ENCODE measurements at places on chromosomes 7 and 10.

DNA sequence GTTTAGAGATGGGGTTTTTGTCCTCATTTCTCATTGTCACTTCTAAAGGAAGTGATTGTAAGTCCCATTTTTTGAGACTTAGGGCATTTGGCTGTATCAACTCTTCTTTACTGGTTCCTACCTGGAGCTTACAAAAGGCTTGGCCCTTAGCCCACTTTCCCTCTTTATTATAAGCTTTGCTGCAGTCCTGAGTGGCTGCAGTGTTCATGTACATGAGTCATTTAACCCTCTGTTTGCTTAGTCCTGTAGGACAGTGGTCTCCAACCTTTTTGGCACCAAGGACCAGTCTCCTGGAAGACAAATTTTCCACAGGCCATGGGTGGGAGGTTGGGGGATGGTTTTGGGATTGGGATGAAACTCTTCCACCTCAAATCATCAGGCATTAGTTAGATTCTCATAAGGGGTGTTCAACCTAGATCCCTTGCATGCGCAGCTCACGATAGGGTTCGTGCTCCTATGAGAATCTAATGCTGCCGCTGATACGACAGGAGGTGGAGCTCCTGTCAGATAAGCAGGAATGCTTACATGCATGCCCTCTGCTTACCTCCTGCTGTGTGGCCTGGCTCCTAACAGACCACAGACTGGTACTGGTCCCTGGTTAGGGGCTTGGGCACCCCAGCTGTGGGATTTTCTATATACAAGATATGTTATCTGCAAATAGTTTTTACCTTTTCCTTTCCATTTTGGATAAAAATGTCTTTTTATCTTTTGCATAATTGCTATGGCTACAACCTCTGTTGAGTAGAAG, 99.7 kb downstream of the CCSER2 start:
- DNase-seq: no peak

DNA sequence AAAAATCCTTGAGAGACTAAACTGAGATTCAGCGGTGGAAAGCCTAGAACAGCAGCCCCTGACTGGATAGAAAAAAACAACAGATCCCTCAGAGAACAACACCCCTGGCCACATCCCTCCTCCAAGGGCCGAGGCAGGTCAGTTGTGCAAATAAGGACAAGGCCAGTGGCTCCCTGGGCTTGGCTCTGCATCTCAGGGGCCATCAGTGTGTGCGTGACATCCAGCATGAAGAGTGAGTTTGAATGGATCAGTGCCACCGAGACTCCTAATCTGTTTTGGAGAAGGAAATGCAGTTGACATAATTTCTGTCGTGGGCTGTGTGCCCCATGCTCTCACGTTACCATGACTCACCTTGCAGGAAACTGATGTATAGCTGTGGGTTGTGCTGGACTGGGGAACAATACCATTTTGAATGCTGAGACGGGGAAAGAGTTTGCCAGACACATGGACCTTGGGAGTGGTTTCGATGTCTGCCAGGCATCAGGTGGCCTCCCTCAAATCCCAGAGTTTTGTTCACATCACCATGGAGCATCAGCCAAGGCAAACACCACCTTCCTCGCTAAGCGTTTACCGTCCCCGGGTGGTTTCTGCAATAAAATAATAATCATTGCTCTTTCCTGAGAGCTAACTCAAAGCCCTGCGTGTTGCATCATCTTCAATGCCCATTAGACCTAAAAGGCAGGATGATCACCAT, 153.2 kb upstream of the FZD8 start:
- DNase-seq: no peak

GRCh38 chr10:120513307-120513796, 56.3 kb downstream of the PLPP4 start:
- DNase-seq: no peak

- DNase-seq: no peak
Measured at GRCh38 chr10:49111320-49111698, 4.0 kb downstream of the VSTM4 start.

- DNase-seq: no peak
Measured at GRCh38 chr7:155770241-155770640, 42.0 kb downstream of the SHH start.

DNA sequence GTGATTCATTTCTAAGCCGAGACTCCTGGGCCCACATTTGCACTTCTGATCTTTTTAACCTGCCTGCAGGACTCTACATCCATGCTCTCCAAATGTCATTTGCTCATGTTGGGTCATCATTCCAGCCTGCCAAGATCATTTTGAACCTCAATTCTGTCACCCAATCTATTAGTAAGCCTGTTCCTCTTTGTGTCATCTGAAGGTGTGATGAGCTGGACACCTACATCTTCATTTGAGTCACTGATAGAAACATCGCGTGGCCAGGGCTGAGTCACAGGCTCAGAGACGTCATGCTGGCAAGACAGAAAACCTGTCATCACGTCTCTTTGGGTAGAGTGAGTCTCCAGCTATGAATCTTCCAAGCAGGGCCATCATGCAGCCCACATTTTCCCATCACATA, 65.3 kb upstream of the SLF2 start:
- DNase-seq: no peak

DNA sequence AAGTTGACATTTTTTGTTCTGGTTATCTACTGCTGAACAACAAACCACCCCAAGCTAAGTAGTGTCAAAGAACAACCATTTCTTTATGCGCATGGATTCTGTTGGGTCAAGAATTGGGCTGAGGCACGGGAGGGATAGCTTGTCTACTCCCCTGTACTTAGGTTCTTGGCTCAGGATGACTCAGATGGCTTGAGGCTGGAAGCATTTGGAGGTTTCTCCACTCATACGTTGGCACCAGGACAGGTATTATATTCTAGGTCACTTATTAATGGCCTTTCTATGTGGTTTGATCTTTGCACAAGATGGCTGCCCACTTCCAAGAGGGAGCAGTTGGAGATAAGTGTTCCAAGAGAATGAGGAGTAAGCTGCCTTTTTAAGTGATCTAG, 11.8 kb upstream of the TFAM start:
- no peak for DNase-seq

- no peak for DNase-seq
Measured at GRCh38 chr10:79422178-79422892, 23.1 kb downstream of the ZCCHC24 start.

DNA sequence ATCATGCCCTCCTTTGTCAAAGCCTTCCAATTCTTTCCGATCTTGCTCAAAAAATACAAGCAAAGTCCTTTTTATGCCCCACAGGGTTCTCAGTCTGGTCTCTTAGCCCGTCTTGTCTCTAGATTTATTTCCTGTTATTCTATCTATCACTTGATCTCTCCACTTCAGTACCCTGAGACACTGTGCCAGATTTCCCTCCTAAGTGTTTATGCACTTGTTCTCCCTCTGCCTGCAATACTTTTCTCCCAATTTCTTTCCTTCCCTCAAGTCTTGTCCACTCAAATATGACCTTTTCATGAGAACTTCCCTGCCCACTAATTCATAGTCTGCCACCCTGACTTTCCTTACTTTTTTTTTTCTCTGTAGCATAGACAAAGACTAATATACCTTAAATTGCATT, 141.4 kb downstream of the MBL2 start:
- no peak for DNase-seq

DNA sequence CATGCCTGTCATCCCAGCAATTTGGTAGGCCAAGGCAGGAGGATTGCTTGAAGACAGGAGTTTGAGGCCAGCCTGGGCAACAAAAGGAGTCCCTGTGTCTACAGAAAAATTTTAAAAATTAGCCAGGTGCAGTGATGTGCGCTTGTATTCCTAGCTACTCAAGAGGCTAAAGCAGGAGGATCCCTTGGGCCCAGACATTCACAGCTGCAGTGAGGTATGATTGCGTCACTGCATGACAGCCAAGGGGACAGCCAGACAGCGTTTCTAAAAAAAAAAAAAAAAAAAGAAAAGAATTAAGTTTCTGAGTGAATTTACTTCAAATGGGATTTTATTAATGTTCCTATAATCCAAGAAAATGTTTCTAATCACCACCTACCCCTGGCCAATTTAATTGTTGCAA, 87.4 kb upstream of the RNF148 start:
- no peak for DNase-seq

DNA sequence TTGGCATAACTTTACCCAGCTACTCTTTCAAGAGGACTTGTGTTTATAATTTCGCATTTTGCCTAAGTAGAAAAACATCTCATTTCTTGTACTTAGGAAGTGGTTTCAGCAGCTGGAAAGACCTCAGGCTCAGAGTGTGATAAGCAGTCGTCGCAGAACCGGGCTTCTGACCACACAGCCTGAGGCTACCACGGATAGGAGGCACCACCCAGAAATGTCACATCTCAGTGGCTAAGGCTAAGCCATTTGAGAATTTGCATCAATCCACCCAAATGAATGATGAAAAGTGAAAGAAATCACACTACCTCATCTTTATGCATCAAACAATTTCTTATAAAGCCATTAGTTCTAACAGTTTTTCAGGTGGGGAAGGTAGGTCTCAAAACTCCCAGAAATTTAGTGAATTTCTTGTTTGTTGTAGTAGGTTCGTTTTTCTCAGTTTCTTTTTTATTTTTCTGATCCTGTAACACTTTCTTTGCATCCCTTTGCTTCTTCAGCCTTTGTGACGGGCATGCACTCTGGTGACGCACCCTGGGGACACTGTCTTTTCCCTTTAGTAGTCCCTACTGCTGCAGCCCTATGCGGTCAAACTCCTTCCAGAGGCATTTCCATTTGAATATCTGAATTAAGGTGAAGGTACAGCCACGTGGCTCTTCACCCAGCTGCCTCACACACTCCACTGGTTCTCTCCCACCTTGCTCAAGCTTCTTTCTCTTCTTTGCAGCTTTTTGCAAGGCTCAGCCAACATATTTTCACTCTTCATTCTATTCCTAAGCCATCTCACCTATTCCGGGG, 68.5 kb downstream of the MAP3K8 start:
- peak; percentile 16 for DNase-seq

GRCh38 chr10:104254493-104255310, at the start of gene GSTO1:
Gene GSTO1, plus strand, starts transcription at chr10:104254892. Its CDS starts 37 bp downstream, at chr10:104254929.
- DNase-seq: peak; percentile 38

- no peak for DNase-seq
Measured at GRCh38 chr7:132148876-132149275, 427.4 kb downstream of the PLXNA4 start.

- no peak for DNase-seq
Measured at GRCh38 chr7:8338206-8338605, 76.2 kb upstream of the ICA1 start.

DNA sequence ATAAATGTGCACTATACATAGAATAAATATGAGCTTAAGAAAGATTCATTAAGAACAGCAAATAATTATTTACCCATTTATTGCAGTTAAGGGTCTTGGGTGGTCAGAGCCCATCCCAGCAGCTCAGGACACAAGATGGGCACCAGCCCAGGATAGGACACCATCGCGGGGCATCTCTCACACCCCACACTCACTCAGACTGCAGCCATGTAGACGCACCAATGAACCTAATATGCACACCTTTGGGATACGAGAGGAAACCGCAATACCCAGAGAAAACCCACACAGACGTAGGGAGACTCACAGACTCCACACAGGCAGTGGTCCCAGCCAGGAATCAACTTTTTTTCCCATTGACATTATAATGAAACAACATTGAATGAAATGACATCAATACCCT, 36.0 kb downstream of the CARD11 start:
- DNase-seq: no peak

- DNase-seq: peak; percentile 45
Measured at GRCh38 chr10:3757638-3758490, 27.1 kb downstream of the KLF6 start.

- DNase-seq: no peak
Measured at GRCh38 chr7:17040716-17041115, 158.9 kb upstream of the AGR3 start.

- DNase-seq: no peak
Measured at GRCh38 chr10:35396560-35397434, 60.5 kb downstream of the CCNY start.

GRCh38 chr10:124285587-124286527, 132.9 kb downstream of the OAT start:
- no peak for DNase-seq

GRCh38 chr10:61937631-61938351, 36.3 kb downstream of the ARID5B start:
- DNase-seq: no peak

DNA sequence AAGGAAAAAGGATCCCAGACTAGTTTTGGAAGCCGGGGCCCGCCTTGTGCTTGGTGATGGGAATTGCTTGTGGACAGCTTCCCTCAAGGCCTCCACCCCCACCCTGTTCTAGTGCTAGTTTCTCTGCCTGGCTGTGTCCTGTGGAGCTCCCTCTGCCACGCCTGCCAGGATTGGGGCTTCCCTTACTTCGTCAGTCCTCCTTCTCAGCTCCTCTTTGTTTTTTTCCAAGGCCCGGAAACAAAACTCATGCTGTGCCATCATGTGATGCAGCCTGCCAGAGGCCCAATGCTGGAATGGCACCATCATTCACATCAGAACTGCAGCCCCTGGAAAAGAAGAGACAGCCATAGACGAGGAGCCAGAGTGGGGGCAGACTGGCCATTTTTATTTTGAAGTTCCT, 11.2 kb downstream of the YKT6 start:
- no peak for DNase-seq

GRCh38 chr7:5681423-5681822, 100.0 kb downstream of the RNF216 start:
- no peak for DNase-seq

- DNase-seq: no peak
Measured at GRCh38 chr7:82167558-82168314, 275.8 kb downstream of the CACNA2D1 start.

DNA sequence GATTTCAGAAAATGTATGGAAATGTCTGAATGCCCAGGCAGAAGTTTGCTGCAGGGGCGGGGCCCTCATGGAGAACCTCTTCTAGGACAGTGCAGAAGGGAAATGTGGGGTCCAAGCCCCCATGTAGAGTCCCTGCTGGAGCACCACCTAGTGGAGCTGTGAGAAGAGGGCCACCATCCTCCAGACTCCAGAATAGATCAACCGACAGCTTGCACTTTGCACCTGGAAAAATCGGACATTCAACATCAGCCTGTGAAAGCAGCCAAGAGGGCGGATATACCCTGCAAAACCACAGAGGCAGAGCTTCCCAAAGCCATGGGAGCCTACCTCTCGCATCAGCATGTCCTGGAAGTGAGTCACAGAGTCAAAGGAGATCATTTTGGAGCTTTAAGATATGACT, 14.3 kb downstream of the RPEL1 start:
- DNase-seq: no peak

- DNase-seq: no peak
Measured at GRCh38 chr7:51265066-51265907, 51.3 kb downstream of the COBL start.

DNA sequence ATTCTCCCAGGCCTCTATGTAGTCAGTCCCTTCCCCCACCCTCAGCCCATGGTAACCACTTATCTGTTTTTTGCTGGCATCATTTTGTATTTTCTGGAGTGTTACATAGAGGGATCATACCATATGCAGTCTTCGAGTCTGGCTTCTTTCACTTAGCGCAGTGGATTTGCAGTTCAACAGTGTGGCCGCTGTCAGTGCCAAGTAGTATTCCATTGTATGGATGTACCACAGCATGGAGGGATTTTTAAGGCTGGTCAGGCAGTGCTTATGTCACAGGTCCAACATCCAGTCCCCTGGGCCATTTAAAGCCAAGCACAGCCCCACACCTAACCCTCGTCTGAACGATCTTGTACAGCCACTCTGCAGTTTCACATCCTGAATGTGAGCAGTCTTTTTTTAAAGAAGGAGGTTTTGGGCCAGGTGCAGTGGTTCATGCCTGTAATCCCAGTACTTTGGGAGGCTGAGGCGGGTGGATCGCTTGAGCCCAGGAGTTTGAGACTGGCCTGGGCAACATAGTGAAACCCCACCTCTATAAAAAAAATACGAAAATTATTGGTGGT, 121.8 kb downstream of the CUX1 start:
- DNase-seq: no peak
